ENCODE measurements at places on chromosomes 6 and 20.

DNA sequence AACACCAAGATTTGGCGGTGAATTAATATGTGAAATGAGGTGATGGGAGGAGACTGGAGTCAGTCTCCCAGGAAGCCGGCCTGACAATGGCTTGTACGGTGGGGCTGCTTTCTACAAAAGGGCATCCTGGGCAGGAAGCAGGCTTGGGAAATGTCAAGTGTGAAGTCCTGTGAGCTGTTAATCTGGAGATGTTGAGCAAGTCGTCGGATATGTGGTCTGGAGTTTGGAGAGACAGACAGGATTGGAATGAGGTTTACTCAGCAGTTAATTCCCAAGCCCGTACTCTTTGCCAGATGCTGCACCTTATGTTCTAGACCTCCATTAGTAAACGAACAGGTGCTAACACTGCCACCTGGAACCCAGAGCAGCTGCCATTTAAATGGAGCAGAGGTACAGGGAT, 107.7 kb upstream of the FOXC1 start:
- DNase-seq, result no peak
- H3K4me3 ChIP-seq, result no peak overlapping the region
- no peaks in the 10 kb centered on the region for H3K4me1 ChIP-seq
- peaks cover 1% of the 10 kb centered on the region for H3K27me3 ChIP-seq
- no peaks in the 10 kb centered on the region for H3K36me3 ChIP-seq

DNA sequence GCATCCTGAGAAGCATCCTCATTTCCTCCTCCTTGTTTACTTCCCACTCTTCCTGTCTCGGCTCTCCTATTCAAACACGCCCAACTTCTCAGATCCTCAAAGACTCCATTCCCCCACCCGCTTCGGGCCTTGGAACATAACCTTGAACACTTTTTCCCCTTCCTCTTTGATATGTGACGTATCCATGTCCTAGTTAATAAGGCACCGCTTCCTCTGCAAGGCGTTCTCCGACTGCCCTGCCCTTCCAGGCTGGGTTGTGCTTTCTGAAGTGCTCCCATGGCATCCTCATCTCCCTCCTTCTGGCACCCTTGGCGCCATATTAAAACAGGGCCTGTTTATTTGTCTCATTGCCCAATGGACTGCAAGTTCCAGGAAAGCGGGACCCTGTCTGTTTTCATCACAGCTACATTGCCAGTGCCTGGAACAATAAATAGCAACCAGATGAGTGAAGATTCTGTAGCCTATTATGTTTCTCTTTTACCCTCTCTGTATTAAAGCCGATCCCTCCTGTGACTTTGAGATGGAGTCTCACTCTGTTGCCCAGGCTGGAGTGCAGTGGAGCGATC, 115.3 kb upstream of the TRAF3IP2 start:
- H3K4me1 ChIP-seq, result peaks cover 92% of the 10 kb centered on the region
- H3K27me3 ChIP-seq, result no peaks in the 10 kb centered on the region
- H3K27ac ChIP-seq, result peak overlapping the region; percentile 79
- DNase-seq, result no peak
- no peak overlapping the region for H3K4me3 ChIP-seq

- no peak for DNase-seq
- no peaks in the 10 kb centered on the region for H3K27me3 ChIP-seq
- H3K4me3 ChIP-seq, result no peak overlapping the region
- no peak overlapping the region for H3K27ac ChIP-seq
- no peaks in the 10 kb centered on the region for H3K36me3 ChIP-seq
Observed at GRCh38 chr20:52518735-52519134, 327.2 kb upstream of the ZFP64 start.

DNA sequence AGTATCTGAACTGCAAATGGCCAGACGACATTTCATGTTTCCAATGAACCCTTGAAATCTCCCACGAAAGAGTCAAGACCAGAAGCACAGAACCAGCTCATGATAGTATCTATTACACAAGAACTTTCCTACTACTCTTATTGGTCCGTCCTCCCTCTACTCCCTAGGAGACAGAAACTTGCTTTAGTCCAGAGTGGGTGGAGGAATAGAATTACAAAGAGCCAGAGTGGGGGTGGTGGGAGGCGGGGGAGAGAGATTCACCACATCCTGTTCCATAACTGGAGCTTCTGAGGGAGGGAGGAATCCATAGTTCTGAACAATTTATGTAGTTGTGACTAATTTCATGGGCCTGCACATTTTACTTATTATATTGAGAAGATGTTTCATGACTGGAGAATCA, 18.5 kb upstream of the WFDC10A start:
- no peak overlapping the region for H3K4me3 ChIP-seq
- H3K27ac ChIP-seq, result no peak overlapping the region
- peak; percentile 72 for DNase-seq
- peaks cover under 1% of the 10 kb centered on the region for H3K36me3 ChIP-seq
- H3K4me1 ChIP-seq, result peaks cover 20% of the 10 kb centered on the region

GRCh38 chr20:32333988-32334885, 23.9 kb upstream of the ASXL1 start:
- DNase-seq, result peak; percentile 68
- peak overlapping the region; percentile 17 for H3K4me3 ChIP-seq
- peaks cover 47% of the 10 kb centered on the region for H3K4me1 ChIP-seq
- peak overlapping the region; percentile 90 for H3K27ac ChIP-seq
- H3K27me3 ChIP-seq, result no peaks in the 10 kb centered on the region
- peaks cover 43% of the 10 kb centered on the region for H3K36me3 ChIP-seq

DNA sequence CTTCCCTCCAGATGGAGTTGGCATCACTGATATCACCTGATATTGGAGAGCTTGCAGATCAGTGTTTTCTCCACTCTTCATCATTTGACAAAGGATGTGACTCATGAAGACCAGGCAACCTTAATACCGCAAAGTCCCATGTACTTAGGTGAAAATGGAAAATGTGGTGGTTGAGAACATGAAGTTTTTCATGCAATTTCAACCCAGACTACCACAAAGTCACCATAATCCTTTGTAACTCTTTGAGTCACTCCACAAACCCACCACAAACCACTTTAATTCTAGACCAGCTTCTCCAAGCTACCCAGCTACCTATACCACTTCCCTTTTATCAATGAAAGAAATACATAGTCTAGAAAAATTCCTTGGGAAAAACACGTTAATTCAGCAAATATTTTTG, 7.1 kb downstream of the NHLRC1 start:
- H3K27ac ChIP-seq, result peak overlapping the region; percentile 22
- peak; percentile 56 for DNase-seq
- peaks cover 44% of the 10 kb centered on the region for H3K27me3 ChIP-seq
- peaks cover 14% of the 10 kb centered on the region for H3K4me1 ChIP-seq
- H3K36me3 ChIP-seq, result no peaks in the 10 kb centered on the region
- peak overlapping the region; percentile 5 for H3K4me3 ChIP-seq

DNA sequence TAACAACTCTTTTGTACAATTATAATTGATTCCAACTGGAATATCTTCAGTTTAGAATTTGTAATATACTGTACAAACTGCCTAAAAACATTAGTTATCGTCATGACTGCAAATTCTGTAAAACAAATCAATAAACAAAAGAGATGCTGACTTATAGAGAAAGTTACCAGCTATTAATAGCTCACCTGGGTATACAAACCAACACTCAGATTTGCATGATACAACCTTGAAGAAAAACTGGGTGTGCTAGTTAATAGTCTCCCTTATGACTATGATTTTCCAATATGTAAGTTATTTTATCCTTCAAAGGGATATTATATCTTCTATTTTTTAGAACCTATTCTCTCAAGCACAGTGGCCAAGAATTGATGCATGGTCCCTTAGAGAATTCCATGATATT, 698.5 kb downstream of the FRK start:
- H3K4me1 ChIP-seq, result no peaks in the 10 kb centered on the region
- no peaks in the 10 kb centered on the region for H3K27me3 ChIP-seq
- DNase-seq, result no peak
- H3K36me3 ChIP-seq, result no peaks in the 10 kb centered on the region
- H3K4me3 ChIP-seq, result no peak overlapping the region

GRCh38 chr6:47163536-47163935, 121.4 kb upstream of the ADGRF1 start:
- no peak for DNase-seq
- no peaks in the 10 kb centered on the region for H3K36me3 ChIP-seq
- H3K4me3 ChIP-seq, result no peak overlapping the region
- no peak overlapping the region for H3K27ac ChIP-seq
- no peaks in the 10 kb centered on the region for H3K27me3 ChIP-seq
- no peaks in the 10 kb centered on the region for H3K4me1 ChIP-seq

- no peaks in the 10 kb centered on the region for H3K4me1 ChIP-seq
- DNase-seq, result no peak
- peaks cover 2% of the 10 kb centered on the region for H3K27me3 ChIP-seq
- no peaks in the 10 kb centered on the region for H3K36me3 ChIP-seq
- H3K27ac ChIP-seq, result no peak overlapping the region
- no peak overlapping the region for H3K4me3 ChIP-seq
Observed at GRCh38 chr20:11207749-11208502, 534.1 kb upstream of the JAG1 start.

Measured in activated CD8-positive, alpha-beta T cell treated with anti-CD3 and anti-CD28 coated beads for 36 hours (primary cell).